ENCODE measurements at places on chromosomes 2 and 18. TPM values are rescaled to one million over a fixed set of nuclear protein-coding genes. Genes with fewer than 3 reads are reported as not detected.

GRCh38 chr2:63679252-63679855 is 90.6 kb downstream of the MDH1 start:
- DNase-seq = peak; percentile 71
- H3K36me3 ChIP-seq = no peaks in the 10 kb centered on the region
- H3K4me3 ChIP-seq = no peak overlapping the region
- H3K4me1 ChIP-seq = peaks cover 11% of the 10 kb centered on the region
- H3K27ac ChIP-seq = no peak overlapping the region

- no peaks in the 10 kb centered on the region for H3K36me3 ChIP-seq
- H3K27me3 ChIP-seq = no peaks in the 10 kb centered on the region
- peak; percentile 22 for DNase-seq
- peak overlapping the region; percentile 87 for H3K4me3 ChIP-seq
- peaks cover 37% of the 10 kb centered on the region for H3K4me1 ChIP-seq
Observed at GRCh38 chr2:74004212-74005182, 19.8 kb downstream of the TET3 start.

- no peak overlapping the region for H3K4me3 ChIP-seq
Observed at GRCh38 chr18:59724103-59724502, 26.9 kb upstream of the CCBE1 start.

DNA sequence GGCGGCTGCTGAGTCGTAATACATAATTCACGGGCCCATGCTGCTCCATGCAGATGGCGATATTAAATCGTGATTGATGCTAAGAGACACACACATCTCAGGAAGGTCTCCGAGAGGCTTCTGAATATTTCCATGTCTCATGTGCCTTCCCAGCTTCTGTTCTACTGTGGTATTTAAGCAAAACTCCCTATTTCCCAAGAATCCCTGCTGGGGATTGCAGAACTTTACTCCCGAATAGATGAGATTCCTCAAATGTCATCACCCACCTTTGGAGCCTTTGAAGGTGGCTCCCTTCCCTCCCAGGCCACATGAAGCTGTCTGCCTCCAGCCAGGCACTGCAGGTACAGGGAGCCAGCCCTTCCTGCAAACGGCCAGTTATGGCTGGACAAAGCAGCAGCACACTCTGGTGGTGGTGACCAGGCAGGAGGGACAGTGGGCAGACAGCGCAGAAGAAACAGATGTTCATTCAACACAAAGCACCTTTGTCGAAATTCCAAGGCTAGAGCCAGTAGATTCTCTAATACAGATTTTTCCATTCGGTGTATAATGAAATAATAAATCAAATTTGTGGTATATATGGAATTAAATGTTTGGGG is 14.1 kb downstream of the NRP2 start:
- no peak overlapping the region for H3K27ac ChIP-seq
- peaks cover 57% of the 10 kb centered on the region for H3K4me1 ChIP-seq
- H3K4me3 ChIP-seq = no peak overlapping the region
- no peaks in the 10 kb centered on the region for H3K36me3 ChIP-seq
- DNase-seq = no peak
- H3K27me3 ChIP-seq = no peaks in the 10 kb centered on the region

DNA sequence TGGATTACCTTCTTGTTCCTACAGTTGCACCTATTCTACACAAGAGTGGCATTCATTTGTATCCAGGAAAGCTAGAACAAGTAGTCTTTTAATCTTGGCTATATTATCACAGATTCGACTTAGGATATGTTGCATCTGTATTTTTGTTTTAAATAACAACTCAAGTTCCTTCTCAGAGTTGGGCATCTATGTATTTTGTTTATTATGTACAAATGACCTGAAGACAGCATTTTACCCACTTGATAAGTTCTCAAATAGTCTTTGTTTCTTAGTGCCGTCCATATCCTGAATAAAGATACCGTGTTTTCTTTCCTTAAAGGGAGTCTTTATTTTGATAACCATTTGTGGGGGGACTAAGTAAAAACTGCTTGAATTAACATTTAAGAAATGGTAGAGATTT is 2.9 kb downstream of the ITPRID2 start:
- H3K27ac ChIP-seq = no peak overlapping the region
- peaks cover 30% of the 10 kb centered on the region for H3K36me3 ChIP-seq
- H3K27me3 ChIP-seq = no peaks in the 10 kb centered on the region

DNA sequence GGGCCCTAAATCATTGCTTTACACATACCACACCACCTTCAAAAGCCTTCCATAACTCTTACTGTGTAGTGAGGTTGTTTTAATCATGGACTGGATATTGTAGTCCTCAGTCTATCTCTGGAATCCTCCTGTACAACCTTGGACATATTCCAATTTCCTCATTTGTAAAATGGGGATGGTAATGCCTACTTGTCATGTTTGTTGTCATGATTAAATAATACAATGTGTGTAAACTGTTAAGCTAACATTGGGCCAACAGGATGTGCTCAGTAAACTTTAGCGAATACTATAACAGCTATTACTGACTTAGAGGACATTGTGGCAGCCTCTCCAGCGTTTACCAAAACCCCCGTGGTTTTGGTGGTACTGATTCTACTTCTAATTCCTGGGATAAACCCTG is 74.7 kb upstream of the PTPRM start:
- H3K27me3 ChIP-seq = no peaks in the 10 kb centered on the region
- H3K36me3 ChIP-seq = no peaks in the 10 kb centered on the region
- no peak overlapping the region for H3K4me3 ChIP-seq
- DNase-seq = no peak
- no peak overlapping the region for H3K27ac ChIP-seq
- H3K4me1 ChIP-seq = no peaks in the 10 kb centered on the region

GRCh38 chr2:172985139-172985892 is 90.3 kb upstream of the MAP3K20 start:
- H3K27me3 ChIP-seq = no peaks in the 10 kb centered on the region
- H3K4me1 ChIP-seq = peaks cover 11% of the 10 kb centered on the region
- peak overlapping the region; percentile 34 for H3K27ac ChIP-seq
- H3K36me3 ChIP-seq = no peaks in the 10 kb centered on the region

Gene ACADL
- not detected for total RNA-seq

Gene PTGR3
- 8.1 TPM for total RNA-seq

Gene LIMS1
- 122 TPM for total RNA-seq

Gene GNAL
- 3.0 TPM for total RNA-seq

Gene GNLY
- total RNA-seq = not detected

Gene SNTG2
- total RNA-seq = not detected

Data from GM23248 (cell line).